ENCODE measurements at places on chromosomes 11 and 22.

DNA sequence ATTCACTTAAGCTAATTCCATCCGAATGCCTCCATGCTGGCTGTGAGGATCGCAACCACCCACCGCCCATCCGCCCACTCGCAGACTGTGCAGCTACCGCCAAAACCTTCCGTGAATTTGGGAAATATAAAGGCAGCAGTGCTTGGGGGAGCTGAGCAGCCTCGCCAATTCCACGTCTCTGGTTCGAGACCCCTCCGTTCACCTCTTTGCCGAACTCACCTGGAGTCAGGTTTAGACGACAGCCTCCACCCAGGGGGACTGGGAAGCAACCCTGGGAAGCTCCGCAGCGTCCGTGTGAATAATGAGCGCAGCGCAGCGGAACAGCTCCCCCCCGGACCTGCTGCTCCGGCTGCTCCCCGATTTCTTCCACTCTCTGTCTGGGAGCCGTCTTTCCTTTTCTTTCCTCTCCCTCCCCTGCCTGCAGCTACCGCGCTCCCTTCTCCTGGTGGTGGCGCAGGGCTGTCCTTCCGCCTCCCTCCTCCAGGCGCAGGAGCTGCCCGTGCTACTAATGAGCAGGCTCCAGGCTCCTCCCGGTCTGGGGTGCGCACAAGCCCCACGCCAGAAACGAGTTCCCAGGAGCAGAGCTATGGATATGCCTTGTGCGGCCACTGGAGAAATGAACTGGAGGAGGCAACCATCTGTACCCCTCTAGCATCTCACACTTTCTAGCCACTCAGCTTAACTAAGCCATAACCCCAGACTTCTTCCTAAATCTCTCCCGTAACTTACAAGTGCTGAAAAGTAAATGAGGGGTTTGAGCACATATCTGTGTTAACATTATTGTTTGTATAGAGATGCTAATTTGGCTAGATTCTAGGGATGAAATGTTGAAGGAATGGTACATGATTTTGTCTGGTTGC is 107.3 kb downstream of the XKR3 start:
- H3K4me3 ChIP-seq: no peak overlapping the region
- peaks cover 4% of the 10 kb centered on the region for H3K27me3 ChIP-seq
- no peak overlapping the region for H3K27ac ChIP-seq
- H3K4me1 ChIP-seq: no peaks in the 10 kb centered on the region
- H3K36me3 ChIP-seq: no peaks in the 10 kb centered on the region

DNA sequence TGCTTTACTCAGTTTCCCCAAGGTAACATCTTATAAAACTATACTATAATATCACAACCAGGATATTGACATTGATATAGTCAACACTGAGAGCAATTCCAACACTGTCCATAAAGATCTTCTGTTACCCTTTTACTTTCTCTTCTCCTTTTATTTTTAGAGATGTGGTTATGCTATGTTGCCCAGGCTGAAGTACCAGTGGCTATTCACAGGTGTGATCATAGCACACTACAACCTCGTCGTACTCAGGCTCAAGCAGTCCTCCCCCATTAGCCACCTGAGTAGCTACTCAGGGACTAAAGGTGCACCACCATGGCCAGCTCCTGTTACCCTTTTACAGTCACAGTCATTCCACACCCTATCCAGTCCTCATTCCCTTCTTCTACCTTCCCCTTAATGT is 119.7 kb downstream of the CWF19L2 start:
- no peak for DNase-seq
- H3K4me1 ChIP-seq: no peaks in the 10 kb centered on the region
- H3K4me3 ChIP-seq: no peak overlapping the region
- peaks cover 2% of the 10 kb centered on the region for H3K36me3 ChIP-seq
- H3K27ac ChIP-seq: no peak overlapping the region

- no peaks in the 10 kb centered on the region for H3K36me3 ChIP-seq
- H3K4me3 ChIP-seq: no peak overlapping the region
- DNase-seq: no peak
- H3K27me3 ChIP-seq: no peaks in the 10 kb centered on the region
- H3K4me1 ChIP-seq: no peaks in the 10 kb centered on the region
Observed at GRCh38 chr11:12503886-12504285, 126.5 kb downstream of the PARVA start.

DNA sequence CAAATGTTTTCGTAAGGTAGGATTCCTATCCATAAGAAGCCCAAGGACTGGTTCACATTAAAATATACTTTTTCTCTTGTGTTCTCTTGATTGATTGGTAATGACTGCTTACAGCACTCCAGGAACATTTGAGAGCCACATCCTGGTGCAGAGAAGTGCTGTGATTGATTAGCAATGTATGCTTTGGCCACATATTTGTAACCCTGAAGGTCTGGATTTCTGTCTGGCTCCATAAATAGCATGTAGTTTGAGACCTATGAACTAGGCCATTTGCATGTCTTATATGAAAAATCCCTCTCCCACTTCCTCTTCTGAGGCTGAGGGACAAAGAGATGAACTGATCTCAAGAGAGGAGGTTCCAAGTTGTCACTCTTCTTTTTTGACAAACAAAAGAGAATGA is 49.3 kb upstream of the CD44 start:
- no peak overlapping the region for H3K4me3 ChIP-seq
- no peaks in the 10 kb centered on the region for H3K27me3 ChIP-seq
- peaks cover 5% of the 10 kb centered on the region for H3K36me3 ChIP-seq
- no peak overlapping the region for H3K27ac ChIP-seq
- H3K4me1 ChIP-seq: peaks cover 30% of the 10 kb centered on the region

DNA sequence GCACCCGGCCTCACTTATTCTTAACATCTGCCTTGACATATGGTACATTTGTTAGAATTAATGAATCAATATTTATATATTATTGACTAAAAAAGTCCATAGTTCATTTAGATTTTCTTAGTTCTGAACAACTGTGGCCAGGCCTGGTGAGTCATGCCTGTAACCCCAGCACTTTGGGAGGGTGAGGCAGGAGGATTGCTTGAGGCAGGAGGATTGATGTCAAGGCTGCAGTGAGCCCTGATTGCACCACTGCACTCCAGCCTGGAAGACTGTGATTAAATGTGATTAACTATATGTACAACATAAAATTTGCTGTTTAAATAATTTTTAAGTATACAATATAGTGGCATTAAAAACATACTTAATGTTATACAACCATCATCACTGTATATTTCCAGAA is 5.6 kb downstream of the UVRAG start:
- no peak for DNase-seq
- no peak overlapping the region for H3K4me3 ChIP-seq
- H3K27me3 ChIP-seq: no peaks in the 10 kb centered on the region
- H3K36me3 ChIP-seq: peaks cover 7% of the 10 kb centered on the region
- H3K4me1 ChIP-seq: peaks cover 15% of the 10 kb centered on the region

DNA sequence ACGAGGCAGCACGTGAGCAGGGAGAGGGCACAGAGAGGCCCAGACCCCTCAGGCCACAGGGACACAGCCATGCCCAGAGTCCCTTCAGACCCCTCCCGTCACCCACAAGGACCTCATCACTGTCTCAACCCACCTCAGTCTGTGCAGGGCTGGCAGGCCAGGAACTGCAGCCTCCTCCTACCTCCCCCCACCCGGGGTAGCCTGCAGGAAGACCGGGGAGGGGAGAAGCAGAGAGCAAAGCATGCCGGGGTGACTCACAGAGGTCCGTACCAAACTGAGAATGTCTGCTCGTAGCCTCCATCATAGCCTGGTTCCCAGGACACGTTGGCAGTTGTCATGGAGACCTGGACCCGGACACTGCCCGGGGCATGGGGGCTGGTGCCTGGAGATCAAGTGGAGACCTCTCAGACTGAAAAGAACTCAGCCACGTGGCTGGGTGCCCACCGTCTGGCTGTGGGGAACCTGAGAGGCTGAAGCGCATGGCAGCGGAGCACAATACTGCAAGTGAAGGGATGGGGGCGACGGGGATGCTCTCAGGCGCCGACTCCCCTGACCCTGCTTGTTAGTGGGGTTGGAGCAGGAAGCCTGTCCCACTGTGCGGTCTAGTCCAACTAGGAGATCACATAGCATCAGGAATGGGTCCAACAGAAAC is 27.2 kb downstream of the IGSF9B start:
- H3K27ac ChIP-seq: peak overlapping the region; percentile 80
- DNase-seq: no peak
- peak overlapping the region; percentile 47 for H3K4me3 ChIP-seq
- H3K36me3 ChIP-seq: peaks cover 37% of the 10 kb centered on the region
- no peaks in the 10 kb centered on the region for H3K27me3 ChIP-seq

GRCh38 chr22:35301372-35301874 is 1.7 kb downstream of the TOM1 start:
- H3K27ac ChIP-seq: peak overlapping the region; percentile 78
- peaks cover 7% of the 10 kb centered on the region for H3K27me3 ChIP-seq
- peaks cover 13% of the 10 kb centered on the region for H3K36me3 ChIP-seq
- H3K4me3 ChIP-seq: peak overlapping the region; percentile 91
- H3K4me1 ChIP-seq: peaks cover 42% of the 10 kb centered on the region

DNA sequence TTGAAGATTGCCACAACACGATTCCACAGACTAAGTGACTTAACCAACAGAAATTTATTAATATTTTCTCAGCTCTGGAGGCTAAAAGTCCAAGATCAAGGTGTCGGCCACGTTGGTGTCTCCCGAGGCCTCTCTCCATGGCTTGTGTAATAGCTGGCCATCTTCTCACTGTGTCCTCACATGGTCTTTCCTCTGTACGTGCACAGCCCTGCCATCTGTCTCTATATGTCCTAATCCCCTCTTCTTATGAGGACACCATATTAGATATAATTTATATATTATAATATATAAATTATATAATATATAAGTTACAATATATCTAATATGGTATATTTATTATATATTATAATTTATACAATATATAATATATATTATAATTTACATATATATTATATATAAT is 25.1 kb upstream of the SCGB1A1 start:
- H3K27me3 ChIP-seq: peaks cover 8% of the 10 kb centered on the region
- H3K27ac ChIP-seq: no peak overlapping the region
- no peak overlapping the region for H3K4me3 ChIP-seq

DNA sequence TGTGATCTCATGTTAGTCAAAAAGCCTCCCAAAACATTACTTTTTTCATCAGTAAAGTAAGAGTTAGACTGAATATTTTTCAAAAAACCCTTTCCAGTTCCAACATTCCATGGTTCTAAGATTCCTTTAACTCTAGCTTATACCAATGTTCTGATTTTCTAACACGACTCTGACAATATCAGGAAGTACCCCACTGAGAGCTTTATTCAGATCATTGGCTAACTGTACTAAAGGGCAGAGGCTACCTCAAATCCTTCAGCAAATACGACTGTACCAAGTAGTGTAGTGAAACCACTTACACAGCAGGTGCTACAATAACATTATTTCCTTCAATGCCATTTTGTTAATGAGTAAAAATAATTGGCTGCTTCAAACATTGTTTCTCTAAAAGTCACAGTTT is 213.4 kb upstream of the PITPNB start:
- H3K4me3 ChIP-seq: no peak overlapping the region
- no peaks in the 10 kb centered on the region for H3K27me3 ChIP-seq
- no peak overlapping the region for H3K27ac ChIP-seq
- DNase-seq: no peak
- no peaks in the 10 kb centered on the region for H3K36me3 ChIP-seq
- no peaks in the 10 kb centered on the region for H3K4me1 ChIP-seq

GRCh38 chr22:50526834-50527801 is 1.7 kb upstream of the SCO2 start:
- peaks cover 34% of the 10 kb centered on the region for H3K4me1 ChIP-seq
- DNase-seq: no peak
- no peaks in the 10 kb centered on the region for H3K27me3 ChIP-seq
- H3K36me3 ChIP-seq: peaks cover 9% of the 10 kb centered on the region

All from activated T-helper 1 cell treated with anti-CD3 and anti-CD28 coated beads, Interleukin-12 subunit alpha, Interleukin-12 subunit beta, Interleukin-2, Interleukin-4 antibody, amounts not matched to agents 30 ng/mL and 10 ng/mL and 1 ng/mL, durations not matched to agents 14 hours and 24 hours and 36 hours (primary cell).